ENCODE measurements at places on chromosomes 11 and 22.
A peak's percentile ranks its signal among the peaks of the same experiment; 100 is the strongest.

- peak; percentile 41 for DNase-seq
Observed at GRCh38 chr11:64000026-64000739, 13.9 kb downstream of the OTUB1 start.

GRCh38 chr22:43001271-43002201 is 13.4 kb downstream of the PACSIN2 start:
- DNase-seq: no peak

DNA sequence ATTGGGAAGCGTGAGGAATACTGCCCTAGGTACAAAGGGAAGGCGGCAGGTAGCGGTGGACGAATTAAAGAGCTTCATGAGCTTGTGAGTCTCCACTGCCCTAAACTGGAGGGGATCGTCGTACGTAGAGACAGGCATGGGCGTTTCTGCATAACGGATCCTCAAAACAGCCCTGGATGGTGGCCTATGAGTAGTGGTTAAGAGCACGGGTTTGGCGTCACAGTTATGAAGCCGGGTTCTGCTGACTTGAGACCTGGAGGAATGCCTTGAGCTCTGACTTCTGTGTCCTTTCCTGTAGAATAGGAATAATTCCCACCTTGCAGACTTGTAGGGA is 335 bp downstream of the TMEM138 start:
- DNase-seq: no peak

DNA sequence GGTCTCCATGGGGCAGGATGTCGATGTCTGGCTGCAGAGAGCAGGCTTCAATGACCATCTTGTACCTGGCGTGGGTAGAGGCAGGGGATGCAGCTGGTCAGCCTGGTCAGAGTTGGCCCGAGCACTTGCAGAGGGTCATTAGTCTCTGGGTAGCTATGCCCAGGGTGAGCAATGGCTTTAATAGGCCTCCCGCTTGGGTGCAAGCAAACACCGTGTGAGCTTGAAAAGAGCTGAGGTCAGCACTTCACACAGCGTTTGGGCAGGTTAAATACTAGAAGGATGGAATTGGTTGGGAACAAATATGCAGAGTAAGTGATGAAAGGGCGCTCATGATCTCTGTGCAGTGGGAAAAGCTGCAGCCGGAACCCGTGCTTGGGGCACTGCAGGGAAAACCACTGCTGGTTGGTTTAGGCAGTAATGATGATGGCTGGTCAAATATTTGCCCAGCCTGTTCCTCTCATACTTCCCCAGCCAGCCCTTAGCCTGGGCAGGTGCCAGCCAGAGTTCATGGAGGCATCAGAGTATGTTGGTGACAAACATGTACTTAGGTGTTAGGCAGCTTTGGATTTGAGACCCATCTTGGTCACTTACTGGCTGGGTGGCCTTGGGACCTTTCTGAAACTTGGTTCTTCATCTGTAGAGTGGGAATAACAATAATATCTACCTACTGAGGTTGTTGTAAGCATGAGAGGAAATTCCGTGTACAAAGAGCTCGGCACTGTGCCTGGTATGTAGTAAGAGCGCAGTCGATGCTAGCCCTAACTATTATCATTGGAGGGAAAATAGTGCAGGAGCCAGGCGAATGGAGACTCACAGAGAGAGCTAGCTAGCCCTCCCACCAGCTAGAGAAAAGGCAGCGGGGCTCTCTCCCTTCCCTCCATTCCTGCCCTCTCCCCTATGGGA is 25.2 kb upstream of the KCNJ11 start:
- no peak for DNase-seq

DNA sequence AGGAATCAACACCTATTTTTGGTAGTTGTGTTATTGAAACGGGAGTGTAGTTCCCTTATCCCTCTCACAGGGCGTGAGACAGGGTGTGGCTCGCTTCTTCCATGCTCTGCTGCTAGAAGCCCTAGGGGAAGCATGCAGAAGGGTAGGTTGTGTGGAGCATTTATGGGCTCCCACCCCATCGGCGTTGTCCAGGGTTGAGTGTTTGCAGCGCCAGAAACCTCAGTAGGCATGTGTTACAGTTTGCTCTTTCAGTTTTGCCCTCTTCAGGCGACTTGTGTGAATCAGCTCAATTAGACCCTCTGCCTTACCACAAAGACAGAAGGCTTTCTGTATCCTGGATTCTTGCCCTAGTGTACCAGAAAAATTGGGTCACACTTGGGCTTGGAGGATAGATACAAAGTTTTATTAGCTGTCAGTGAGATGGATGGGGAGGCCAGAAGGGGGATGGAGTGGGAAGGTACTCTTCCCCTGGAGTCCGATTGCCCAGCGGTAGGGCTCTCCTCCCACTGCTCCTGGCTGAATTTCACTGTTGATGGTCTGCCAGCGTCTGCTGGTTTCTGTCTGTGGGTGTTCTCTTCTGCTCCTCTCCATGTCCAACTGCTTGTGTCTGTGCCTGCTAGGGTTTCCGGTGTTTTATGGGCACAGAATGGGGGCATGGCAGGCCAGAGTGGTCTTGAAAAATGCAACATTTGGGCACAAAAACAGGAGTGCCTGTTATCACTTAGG is 358.3 kb upstream of the CTSC start:
- DNase-seq: no peak

DNA sequence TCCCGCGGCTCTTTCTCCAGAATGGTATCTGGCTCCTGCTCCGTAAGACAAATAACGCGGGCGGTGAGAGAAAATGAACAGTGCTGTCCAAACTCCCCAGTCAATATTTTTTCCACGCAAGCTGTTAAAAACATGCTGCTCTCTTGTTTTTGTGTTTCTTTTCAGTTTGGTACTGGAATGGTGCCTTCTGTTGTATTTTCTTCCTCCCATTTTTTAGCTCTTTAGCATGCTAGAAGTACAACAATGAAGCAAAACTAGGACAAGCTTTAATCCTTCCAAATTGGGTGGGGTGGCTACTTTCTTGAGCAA is 599 bp upstream of the PPP2R1B start:
- DNase-seq: no peak

DNA sequence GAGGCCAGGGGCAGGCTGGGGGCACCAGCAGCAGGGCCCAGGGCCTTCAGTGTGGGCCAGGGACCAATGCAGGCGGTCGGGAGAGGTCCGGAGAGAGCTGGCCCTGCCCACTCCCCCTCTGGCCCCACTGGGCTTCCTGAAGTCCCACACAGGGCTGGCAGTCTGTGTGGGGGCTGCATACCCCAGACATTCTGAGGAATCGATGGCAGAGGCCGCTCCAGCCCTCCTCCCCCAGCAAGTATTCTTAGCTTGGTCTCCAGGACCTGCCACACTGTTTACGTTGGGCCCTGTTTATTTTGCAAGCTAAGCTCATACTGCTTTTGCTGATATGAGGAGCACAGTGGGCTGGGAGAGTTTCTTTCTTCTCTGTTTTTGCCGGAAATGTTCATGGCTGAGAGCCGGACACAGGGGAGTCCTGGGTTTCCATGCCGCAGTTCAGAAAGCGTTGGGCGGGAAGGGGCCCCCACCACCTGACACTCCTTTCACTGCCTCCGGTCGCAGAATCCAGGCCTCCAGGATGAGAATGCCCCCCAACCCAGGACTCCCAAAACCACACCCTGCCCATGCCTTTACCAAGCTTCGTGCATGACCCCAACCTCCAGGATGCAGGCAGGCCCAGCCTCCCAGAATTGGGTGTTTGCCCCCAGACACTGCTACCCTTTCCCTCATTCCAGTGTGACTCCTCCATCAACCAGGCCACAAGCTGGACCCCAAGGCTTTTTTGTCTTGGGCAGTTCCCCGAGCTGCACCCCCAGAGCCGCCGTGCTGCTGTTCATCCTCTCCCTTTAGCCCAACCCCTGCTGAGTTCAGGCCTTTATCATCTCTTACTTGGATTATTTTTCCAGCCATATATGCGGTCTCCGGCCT is 81.8 kb upstream of the KCNQ1OT1 start:
- DNase-seq: no peak

DNA sequence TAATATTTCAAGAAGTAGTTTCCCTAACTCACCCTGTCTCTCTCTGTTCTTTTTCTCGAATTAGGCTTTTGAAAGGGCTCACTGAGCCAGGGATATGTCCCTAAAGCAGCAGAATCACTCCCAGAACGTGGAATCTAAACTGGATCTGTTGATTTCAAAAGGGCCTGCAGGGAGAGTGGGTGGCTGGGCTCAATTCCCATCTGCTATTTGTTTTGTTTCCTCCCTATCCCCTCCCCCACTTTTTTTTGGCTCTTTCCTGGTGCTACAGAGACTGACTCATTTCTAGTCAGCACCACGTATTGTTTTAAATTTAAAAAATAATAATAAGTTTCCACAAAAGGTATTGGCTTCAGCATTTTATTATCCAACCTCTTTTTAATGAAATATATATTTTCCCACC is 961.5 kb downstream of the FAM181B start:
- no peak for DNase-seq

Measured in stimulated activated CD8-positive, alpha-beta memory T cell treated with anti-CD3 and anti-CD28 coated beads, Interleukin-7, amount 100 ng/mL, for 1 hour (primary cell).